ENCODE measurements at places on chromosomes 2 and 18. TPM values are rescaled to one million over a fixed set of nuclear protein-coding genes. Genes with fewer than 3 reads are reported as not detected.

FEV gene
- total RNA-seq = under 0.01 TPM

PPP1R1C gene
- total RNA-seq = 2.2 TPM

AOX1 gene
- total RNA-seq = 38.1 TPM

CDKL4 gene
- total RNA-seq = 1.3 TPM

RGPD4 gene
- not detected for total RNA-seq

UGT1A10 gene
- total RNA-seq = not detected

CDK5R2 gene
- under 0.01 TPM for total RNA-seq

EIF4E2 gene
- total RNA-seq = 101 TPM

SLC40A1 gene
- 73.1 TPM for total RNA-seq

IMMT gene
- total RNA-seq = 45.5 TPM

DYNAP gene
- not detected for total RNA-seq

POTEC gene
- not detected for total RNA-seq

SH3RF3 gene
- 8.4 TPM for total RNA-seq

SERPINB11 gene
- not detected for total RNA-seq

ABCB11 gene
- under 0.01 TPM for total RNA-seq

TACR1 gene
- total RNA-seq = not detected

CRYGC gene
- total RNA-seq = not detected

SRD5A2 gene
- total RNA-seq = not detected

ZNF142 gene
- 12.1 TPM for total RNA-seq

IL1F10 gene
- total RNA-seq = not detected

KCNS3 gene
- 1.0 TPM for total RNA-seq

IL1RN gene
- total RNA-seq = 0.17 TPM

PSMG2 gene
- 82.0 TPM for total RNA-seq

ERMN gene
- not detected for total RNA-seq

ASB18 gene
- total RNA-seq = not detected

MPP4 gene
- total RNA-seq = 0.99 TPM

ARHGEF33 gene
- total RNA-seq = 0.29 TPM

TEKT4 gene
- not detected for total RNA-seq

DES gene
- 1.6 TPM for total RNA-seq

ABI2 gene
- total RNA-seq = 31.1 TPM

C2orf81 gene
- total RNA-seq = 1.5 TPM

CD28 gene
- under 0.01 TPM for total RNA-seq

MC4R gene
- not detected for total RNA-seq

SLC16A14 gene
- total RNA-seq = 2.6 TPM

ST6GAL2 gene
- under 0.01 TPM for total RNA-seq

ERBB4 gene
- total RNA-seq = 0.17 TPM

LIMS3 gene
- total RNA-seq = 2.3 TPM

LOXHD1 gene
- not detected for total RNA-seq

CD8B2 gene
- not detected for total RNA-seq

PIEZO2 gene
- 3.0 TPM for total RNA-seq

TRABD2A gene
- total RNA-seq = 17.5 TPM

KLHL14 gene
- total RNA-seq = not detected

MC2R gene
- total RNA-seq = not detected

CPLX4 gene
- not detected for total RNA-seq

GALNT13 gene
- total RNA-seq = 0.17 TPM

ADD2 gene
- total RNA-seq = not detected

NOTO gene
- total RNA-seq = not detected
